ENCODE measurements at places on chromosomes 7 and 10.

GRCh38 chr7:20593501-20593900 is 22.0 kb upstream of the ABCB5 start:
- DNase-seq, result no peak

DNA sequence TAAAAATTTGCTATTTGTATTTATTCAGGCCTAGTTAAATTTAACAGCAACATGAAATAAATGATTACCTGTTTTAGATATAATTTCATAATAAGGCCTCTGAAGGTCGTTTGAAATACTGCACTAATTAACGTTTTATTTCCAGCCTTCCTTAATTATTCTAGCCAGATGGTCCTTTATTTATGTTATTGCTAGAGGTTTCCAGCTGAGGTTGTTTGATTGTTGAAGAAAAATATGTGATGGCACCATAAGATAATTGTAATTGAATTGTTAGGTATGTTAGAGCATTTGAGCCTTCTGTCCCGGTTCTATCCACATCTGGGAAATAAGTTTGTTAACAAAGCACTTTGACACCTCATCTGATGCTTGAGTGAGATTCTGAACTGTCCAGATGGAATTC is 556.1 kb downstream of the ATRNL1 start:
- DNase-seq, result no peak

GRCh38 chr7:2460641-2461040 is 15.6 kb downstream of the GRIFIN start:
- peak; percentile 76 for DNase-seq

- DNase-seq, result no peak
These were observed 67.9 kb upstream of the COL13A1 start for GRCh38 chr10:69733791-69734261.

- peak; percentile 21 for DNase-seq
These were observed 92.0 kb downstream of the SFMBT2 start for GRCh38 chr10:7318836-7319235.

GRCh38 chr10:44878706-44879530 is 32.2 kb upstream of the TMEM72 start:
- peak; percentile 77 for DNase-seq

DNA sequence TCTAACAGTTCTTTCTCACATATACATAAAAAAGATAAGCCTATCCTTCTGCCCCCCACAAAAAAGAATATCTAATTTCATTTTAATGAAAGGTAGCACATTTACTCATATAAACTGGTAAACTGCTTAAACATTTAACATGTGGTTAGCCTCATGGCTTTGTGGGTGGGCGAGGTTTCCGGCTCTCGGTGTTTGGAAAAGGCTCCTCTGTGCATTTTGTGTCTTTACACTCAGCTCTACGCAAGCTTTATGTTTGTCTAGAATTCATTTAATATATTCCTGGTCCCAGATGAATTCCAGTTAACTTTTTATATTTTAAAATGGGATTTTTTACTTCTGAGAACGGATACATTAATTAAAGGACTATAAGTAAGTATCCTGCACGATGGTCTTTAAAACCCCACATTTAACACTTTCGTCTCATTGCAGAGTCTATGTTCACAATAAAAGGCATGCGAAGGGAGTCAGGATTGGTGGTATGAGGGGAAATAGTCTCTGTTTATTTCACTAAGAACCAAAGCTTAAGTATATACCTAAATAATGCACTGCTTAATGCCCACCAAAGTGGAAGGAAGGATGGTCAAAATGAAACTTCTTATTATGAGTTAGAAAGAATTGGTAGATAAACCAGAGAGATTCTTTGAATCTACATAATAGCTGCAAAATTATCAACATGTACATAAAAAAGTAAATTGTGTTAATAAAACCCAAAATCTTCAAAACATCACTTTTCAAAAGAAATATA is 197.2 kb downstream of the CRPPA start:
- DNase-seq, result no peak

- DNase-seq, result no peak
These were observed 37.6 kb downstream of the SLC37A3 start for GRCh38 chr7:140360697-140361229.

- DNase-seq, result no peak
These were observed 96.8 kb downstream of the COL28A1 start for GRCh38 chr7:7438851-7439250.

DNA sequence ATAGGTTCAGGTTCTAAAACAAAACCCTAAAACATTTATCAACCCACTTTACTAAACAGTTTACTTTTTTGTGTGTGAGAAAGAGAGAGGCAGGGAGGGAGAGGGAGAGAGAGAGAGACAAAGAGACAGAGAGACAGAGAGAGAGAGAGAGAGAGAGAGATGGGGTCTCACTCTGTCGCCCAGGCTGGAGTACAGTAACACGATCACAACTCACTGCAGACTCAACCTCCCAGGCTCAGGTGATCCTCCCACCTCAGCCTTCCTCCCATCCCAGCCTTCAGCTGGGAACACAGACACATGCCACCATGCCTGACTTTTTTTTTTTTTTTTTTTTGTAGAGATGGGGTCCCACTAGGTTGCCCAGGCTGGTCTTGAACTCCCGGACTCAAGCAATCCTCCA is 52.9 kb downstream of the PARD3 start:
- DNase-seq, result no peak

DNA sequence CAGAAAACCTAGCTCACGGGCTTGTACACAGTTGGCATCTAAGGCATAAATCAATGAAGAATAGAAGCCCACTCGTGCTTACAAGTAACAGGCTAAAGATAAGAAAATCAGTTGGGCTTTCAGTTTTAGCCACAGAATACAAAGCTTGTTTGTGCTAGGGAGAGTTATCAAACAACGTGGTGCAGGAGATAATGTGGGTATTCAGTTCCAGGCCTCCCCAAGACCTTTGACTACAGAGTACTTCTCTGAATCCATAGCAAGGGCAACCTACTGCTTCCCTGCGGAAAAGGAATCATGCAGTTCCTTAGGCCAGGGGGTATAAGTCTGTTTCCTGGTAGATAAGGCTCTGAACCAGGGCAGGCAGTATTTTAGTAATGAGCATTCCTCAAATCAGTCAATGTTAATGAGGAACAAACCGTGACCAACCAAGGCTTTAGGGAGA is 219.5 kb upstream of the CSTF2T start:
- DNase-seq, result no peak

GRCh38 chr10:15140698-15141097 is 27.8 kb downstream of the NMT2 start:
- DNase-seq, result peak; percentile 13

GRCh38 chr10:132655735-132656134 is 118.1 kb downstream of the INPP5A start:
- DNase-seq, result no peak

- DNase-seq, result no peak
These were observed 178.6 kb upstream of the INHBA start for GRCh38 chr7:41881331-41882130.

Data from nucleus accumbens (tissue), 56 donors.